Stimulated activated CD4-positive, alpha-beta T cell treated with anti-CD3 and anti-CD28 coated beads, Interleukin-2, amount 100 ng/mL, for 24 hours (primary cell): ENCODE measurements at places on chromosomes 3 and 15.

GRCh38 chr3:98282205-98282604 is at the start of gene OR5H2:
OR5H2 (plus strand) TSS chr3:98282505; CDS start chr3:98282903, 398 bp downstream.
- DNase-seq, result no peak

GRCh38 chr3:134644731-134645514 is 5.9 kb downstream of the KY start:
- DNase-seq, result no peak

DNA sequence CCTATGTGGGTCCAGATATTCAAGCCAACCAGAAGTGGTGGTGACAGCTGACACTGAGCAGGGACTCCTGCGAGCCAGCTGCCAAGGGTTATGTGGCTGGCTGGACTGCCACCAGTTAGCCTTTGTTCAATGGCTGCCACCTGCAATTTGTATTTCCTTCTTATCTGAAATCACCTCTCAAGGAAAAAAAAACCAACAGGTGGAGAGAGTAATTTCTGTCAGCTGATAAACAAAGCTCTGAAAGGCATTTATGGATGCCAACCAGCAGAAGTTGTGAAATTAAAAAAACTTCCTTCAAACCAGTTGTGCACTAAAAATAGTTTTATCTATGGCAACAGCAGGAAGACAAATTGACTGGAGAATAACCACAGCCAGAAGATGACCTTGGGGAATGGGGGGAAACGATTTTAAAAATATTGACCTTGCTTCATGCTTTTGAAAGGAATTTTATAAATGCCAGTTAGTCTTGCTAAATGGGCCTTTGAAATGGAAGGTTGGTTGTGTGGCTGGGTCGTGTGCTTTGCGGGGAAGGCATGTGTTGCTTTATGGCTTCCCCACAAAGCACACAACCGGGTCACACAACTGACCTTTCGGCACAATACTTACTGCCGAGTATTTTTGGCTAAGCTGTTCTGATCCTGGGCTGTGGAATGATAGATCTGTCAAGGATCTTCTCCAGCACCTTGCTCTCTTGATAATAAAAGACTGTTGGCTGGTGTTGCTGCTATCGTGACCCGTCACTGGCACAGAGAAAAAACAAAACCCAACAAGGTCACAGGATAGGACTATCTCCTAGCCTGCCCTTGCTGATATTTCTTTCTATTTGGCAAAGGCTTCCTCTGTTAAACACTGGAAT is 3.5 kb downstream of the MYZAP start:
- no peak for DNase-seq

DNA sequence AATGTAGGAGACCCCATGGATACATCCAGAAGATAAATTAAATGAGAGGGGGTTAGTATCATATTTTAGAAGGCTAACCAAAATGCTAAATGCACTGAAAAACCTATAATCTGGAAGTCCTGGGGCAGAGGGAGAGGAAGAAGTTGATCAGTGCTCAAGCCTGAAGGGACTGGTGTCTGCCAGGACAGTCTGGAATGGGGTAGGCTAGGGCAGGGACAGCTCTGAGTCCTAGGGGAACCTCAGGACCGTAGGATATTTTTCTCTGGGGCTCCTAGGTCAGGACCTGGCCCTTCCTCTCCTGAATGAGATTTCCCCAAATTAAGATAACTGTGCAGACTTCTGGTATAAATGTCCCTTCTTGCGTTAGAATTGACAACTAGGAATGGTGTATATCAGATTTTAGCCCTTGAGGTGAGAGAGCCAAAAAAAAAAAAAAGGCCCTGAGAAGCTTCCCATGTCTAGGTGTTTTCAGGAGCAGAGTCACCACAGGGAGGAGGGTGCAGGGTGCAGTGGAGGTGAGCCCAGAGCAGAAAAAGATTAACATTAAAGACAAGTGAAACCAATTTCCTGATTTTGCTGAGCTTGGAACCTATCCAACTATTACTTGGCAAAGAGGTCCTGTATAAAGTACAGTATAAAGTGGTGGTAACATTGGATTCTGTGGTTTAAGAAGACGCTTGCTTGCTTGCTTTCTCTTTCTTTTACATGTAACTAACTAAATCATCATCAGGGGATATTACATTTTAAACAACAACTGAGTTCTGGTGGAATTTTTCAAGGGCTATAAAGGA is 63.5 kb downstream of the HACD2 start:
- no peak for DNase-seq

DNA sequence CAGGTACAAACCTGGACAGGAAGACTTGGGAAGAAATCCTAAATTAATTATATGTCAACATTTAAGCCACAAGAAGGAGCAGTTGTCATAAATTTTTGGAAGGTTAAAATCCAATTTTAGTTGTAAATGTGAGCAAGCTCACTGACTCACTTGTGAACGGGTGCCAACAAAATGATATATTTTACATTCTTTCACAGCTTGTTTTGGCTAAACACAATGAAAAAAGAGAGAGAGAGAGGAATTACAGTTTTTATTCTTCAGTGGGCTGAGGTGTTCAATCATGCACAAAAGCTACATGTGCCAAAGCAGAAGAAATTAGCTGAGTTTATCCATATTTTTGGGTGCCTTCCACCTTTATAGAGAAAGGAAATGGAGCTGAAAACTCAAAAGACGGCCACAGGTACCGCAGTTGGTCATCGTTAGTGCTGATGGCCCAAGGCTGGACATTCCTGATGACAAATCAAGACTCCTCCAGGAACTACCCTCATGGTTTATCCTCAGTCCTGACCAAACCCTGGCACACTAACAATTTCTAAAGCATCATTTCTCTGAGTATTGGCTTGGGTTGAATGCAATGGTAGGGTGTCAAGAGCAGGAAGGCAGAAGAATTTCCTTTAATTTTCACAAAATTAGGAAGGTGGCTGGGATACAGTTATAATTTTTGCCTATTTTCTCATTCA is 37.6 kb upstream of the WNT5A start:
- DNase-seq, result no peak

GRCh38 chr3:134743006-134743405 is 52.1 kb upstream of the EPHB1 start:
- DNase-seq, result no peak

- DNase-seq, result no peak
Measured at GRCh38 chr3:19363071-19363470, 214.8 kb downstream of the KCNH8 start.
